ENCODE measurements at places on chromosomes 6 and 20. TPM values are rescaled to one million over a fixed set of nuclear protein-coding genes. Genes with fewer than 3 reads are reported as not detected.

The POU5F1 gene
- not detected for total RNA-seq

The SLC22A7 gene
- total RNA-seq, result not detected

The AHI1 gene
- total RNA-seq, result 12.9 TPM

The TBP gene
- 11.0 TPM for total RNA-seq

The PANK2 gene
- 36.5 TPM for total RNA-seq

The METTL24 gene
- total RNA-seq, result 0.59 TPM

The PI3 gene
- total RNA-seq, result not detected

The HRH3 gene
- not detected for total RNA-seq

The ABHD16B gene
- total RNA-seq, result not detected

The RIPOR3 gene
- 1.1 TPM for total RNA-seq

The NKAIN4 gene
- total RNA-seq, result 0.15 TPM

The MAFB gene
- 3.2 TPM for total RNA-seq

The RNASET2 gene
- total RNA-seq, result 22.1 TPM

The RNF144B gene
- total RNA-seq, result 0.68 TPM

Data from smooth muscle cell of the coronary artery (primary cell).